AG08395 (cell line): ENCODE measurements at places on chromosomes 13 and 19.

DNA sequence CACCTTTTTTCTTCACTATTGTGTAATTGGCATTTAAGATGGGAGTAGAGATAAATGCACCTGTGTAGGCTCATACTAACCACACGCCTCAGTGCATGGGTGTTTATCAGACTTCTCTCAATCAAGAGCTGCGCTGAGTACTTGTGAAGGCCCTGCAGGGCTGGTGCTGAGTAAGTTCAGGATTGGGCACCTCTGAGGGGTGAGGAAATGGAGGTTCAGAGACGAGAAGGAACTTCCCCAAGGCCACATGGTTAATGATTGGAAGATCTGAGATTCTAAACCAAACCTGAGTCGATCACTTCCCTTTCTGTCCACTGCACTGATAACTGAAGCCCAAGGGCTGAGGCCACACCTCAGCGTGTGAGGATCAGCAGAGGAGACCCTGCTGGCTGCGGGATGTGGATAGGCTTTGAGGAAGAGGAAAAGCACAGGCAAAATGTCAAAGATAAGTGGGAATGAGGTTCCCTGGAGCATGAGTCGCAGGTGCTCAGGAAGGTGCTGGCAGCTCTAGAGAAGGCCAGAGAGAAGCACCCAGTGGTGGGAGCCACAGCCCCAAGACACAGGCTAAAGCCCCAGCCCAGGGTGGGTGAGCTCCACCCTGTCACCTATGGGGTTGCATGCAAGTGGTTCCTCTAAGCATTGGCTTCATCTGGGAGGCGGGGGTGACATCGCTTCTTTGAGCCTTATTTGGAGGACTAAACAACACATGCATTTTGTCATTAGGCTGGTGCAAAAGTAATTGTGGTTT, 32.3 kb upstream of the GJB6 start:
- no peak for DNase-seq

DNA sequence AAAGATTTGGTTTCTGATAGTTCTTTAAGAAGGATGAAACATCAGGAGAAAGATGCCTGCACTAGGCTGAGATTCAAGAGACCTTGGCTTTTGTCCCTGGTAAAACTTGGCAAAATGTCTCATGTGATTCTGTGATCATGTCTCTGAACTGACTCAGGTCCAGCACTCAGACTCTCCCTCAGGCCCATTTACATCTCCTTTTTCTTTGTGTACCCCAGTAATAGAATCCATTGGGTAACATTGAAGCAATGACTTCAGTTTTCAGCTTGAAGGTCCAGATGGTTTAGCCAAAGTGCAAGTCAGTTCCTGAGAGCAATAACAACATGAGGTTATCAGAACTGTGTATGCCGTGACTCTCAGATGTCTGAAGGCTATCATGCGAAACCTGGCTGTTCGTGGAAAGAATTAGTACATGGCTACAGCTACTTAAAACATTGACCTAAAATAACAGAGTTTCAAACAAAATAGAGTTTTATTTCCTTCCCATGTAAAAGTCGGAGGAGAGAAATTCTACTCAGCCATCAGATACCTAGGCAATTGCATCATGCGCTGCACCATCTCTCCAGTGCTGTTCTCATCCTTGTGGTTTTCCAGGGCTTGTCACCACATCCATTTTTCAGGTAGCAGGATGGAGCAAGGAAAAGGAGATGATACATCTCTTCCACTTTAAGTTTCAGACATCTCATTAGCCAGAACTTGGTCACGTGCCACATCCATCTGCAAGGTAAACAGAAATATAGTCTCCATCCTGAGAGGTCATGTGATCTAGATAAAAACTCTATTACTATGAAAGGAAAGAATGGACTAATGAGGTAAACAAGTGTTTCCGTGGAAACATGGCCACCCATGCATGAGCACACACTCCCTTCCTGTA, 117.3 kb downstream of the POSTN start:
- DNase-seq = peak; percentile 16

- no peak for DNase-seq
Observed at GRCh38 chr19:19260417-19261214, 12.5 kb downstream of the TM6SF2 start.

DNA sequence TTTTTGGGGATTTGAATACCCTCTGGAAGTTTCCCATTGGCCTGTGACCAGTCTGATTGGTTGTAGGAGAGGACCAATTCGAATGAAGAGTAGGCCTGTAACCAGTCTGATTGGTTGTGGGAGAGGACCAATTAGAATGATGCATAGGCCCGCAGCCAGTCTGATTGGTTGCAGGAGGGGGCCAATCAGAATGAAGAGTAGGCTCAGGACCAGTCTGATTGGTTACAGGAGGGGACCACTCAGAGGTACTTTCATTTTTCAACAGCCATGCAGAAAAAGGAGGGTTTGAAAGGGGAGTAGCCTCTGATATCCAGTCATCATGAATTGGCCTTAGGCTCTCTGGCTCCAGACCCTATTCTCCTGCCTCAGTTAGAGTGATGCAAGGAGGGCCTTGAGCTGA, 30.4 kb upstream of the SLC1A5 start:
- no peak for DNase-seq

DNA sequence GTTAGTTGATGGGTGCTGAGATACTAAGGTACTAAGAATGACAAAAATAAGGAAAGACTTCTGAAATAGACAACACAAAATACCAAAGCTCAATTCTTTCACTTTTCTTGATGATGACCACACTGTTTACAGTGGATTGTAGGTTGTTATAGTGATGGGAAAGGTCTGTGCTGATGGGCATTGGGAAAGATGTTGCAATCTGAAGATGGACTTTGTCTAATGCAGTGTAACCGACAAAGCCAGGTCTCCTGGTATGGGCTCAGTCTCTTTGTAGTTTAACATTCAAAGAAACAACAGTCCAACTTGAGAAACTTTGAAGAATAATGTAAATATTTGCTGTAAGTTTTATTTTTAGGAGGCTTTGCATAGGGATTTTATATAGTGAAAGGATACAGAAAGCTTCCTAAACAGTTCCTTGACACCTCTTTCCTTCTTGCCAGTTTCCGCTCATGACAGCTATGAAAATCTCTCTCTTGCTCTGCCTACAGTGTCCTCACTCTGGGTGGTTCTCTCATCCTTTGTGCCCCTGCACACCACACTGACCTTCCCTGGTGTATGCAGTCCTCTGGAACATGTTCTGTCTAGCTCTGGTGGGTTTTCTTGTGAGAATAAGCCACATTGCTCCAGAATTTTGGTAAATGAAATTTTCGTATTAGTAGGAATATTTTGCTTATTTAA, 172.2 kb downstream of the KCNRG start:
- no peak for DNase-seq
